ENCODE measurements at places on chromosomes 6 and 20.
A peak's percentile ranks its signal among the peaks of the same experiment; 100 is the strongest.

GRCh38 chr20:52313341-52313963, 121.9 kb upstream of the ZFP64 start:
- no peak for DNase-seq

- peak; percentile 50 for DNase-seq
Measured at GRCh38 chr6:87723170-87724078, 21.4 kb upstream of the AKIRIN2 start.

DNA sequence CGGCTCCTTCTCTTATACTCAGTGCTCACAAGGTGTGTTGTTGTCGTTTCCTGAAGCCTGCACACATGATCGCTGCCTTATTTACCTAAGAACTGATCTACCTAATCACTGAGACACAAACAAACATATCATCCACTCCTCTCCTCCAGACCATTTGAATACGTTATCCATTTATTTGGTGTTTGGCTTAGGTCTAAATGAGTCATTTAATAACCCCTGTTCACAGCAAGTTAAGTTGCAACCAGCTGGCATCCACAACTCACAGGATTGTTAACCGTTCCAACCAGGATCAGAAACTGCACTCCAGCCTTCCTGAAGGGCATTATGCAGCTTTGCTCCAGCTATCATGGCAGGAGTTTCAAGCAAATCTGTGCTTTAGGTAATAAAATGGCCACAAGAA, 511.1 kb upstream of the MAP3K7 start:
- DNase-seq: no peak

- DNase-seq: no peak
Measured at GRCh38 chr20:50040432-50041245, 57.9 kb downstream of the SNAI1 start.

- no peak for DNase-seq
Measured at GRCh38 chr6:169529931-169530751, 171.7 kb downstream of the WDR27 start.

DNA sequence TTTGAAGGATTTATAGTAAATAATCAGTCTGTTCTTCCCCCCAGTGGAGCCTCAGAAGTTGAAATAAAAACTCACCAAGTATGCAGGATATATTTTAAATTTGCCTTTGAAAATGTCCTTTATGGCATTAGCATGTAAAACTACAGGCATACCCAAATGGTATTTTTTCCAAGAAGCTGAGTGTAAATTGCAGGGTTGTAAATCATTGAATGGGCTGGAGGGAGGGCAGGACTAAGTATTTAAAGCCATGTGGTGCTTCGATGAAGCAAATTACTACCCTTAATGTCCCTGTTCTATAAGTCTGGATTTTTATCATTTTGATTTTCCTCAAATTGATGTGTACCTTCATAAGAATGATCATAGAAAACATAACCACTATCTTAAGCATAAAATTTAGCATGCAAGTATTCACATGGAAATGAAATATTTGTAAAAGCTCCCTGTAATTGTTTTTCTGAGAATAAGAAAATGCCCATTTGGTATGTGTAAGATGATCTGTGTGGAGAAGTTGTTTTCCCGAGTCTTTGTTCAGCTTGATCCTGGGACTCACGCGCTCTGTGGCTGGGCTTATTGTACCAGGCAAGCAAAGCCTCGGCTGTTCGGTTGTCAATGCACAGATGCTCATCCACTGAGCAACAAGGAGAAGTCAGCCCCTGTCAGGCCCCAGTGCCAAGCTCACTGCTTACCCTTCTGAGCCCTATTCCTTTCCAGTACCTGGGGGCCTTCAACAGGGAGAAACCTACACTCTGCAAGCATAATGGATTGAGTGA, 66.7 kb downstream of the CD164 start:
- no peak for DNase-seq

DNA sequence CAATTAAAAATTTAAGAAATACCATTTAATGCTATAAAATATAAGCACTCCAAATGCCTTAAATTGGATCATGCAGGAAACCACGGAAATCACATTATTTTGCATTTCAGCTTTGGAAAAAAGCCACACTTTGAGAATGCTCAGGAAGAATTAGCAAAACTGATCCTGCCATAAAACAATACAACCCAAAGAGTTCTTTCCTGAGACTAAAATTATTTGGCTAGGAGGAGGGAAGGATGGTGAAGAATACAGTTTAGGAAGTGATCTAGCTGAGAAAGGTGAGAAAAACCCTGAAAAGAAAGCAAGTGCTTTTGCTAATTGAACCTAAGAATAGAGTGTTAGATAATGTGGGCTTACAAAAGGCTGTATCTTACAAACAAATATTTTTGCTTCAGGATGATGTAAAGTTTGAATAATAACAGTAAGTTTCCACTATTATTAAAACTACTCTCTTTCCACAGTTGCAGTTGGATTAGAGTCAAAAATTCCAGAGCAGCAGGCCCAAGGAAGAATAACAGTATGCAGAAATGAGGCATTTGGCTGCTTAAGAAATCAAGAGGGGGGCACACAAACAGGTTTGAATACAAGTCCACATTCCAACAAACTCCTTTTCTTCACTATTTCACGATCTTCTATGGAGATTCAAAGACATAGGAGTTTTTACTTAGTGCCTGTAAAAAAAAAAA, 565.4 kb downstream of the RFPL4B start:
- DNase-seq: no peak

DNA sequence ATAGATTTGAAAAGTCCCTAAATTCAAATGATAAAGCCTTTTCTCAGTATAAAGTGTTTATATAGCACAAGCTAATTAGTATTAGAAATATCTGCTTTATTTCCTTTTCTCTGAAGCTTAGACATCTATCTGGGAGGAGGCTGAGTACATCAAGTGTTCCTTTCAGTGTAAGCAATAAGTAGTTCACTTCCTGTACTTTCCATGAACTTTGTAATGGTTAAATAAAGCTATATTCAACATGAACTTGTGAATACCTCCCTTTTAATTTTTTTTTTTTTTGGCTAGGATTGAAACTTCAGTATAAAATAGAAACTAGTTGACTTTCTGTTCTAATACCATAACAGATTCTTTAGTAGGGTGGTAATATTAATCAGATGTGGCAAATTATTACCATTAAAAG, 190.9 kb downstream of the CENPW start:
- no peak for DNase-seq

DNA sequence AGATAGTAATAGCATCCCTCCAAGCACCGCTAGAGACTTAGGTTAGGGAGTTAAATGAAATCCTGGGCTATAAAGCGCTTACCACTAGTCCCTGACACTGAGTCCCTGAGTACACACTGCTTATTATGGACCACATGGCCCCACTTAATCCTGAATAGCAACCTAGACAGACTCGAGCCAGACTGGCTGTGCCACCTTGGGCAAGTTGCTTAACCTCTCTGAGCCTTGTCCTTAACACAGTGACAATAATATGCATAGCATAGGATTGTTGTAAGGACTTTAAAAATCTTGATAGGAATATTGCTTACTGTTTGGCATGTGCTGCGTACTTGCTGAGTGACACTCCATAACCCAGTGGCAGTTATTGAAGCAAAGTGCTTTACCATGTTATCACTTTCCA, 125.6 kb upstream of the SASH1 start:
- no peak for DNase-seq

- no peak for DNase-seq
Measured at GRCh38 chr6:13091192-13091591, 237.1 kb downstream of the TBC1D7 start.

DNA sequence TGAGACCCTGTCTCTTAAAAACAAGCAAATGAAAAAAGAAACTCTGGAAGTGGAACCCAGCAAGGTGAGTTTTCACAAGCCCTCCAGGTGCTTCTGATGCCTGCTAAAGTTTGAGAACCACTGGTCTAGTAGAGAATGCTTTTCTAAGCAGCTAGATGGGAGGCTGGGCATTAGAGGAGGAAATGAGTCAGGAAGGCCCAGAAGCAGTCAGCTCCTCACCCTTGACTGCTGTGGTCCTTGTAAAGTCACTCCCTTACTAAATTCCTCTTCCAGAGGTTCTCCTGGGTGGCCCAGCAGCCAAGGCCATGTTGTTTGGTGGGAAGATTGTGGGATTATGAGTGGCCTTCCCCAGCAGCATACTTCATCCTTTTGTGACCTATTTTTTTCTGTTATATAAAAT, 52.0 kb upstream of the FYN start:
- DNase-seq: no peak

- no peak for DNase-seq
Measured at GRCh38 chr6:25874822-25875562, 949 bp upstream of the SLC17A3 start.

DNA sequence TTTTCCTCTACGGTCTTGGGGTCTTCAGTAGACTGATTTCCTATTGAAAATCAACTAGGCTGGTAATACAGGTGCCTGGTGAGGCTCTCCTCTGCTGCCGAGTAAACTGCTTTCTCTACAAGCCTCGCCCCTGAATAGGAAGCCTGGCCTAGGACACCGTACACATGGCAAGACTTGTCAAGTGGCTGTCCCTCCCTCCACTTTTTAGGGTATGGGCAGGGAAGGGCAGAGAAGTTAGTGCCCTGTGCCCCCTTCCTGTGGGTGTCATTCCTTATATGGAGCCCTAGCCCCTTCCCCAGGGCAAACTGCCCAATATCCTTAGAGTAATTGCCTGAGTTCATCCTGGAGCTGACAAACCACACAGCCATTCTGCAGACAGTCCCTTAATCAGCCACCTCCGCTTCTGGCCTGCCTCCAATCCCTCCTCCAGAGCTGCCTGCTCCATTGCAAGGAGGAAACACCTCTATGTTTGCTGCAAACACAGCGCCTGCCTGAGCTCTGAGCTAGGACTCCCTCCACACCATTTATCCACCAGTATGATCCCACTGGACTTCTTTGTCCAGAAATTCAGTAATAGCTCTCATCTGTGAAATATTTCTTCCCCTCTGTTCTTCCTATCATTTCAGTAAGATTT, 93.1 kb downstream of the CHD6 start:
- no peak for DNase-seq

GRCh38 chr20:56454754-56455153, 13.7 kb upstream of the RTF2 start:
- no peak for DNase-seq

- no peak for DNase-seq
Measured at GRCh38 chr6:137389150-137389704, 105.0 kb downstream of the OLIG3 start.

DNA sequence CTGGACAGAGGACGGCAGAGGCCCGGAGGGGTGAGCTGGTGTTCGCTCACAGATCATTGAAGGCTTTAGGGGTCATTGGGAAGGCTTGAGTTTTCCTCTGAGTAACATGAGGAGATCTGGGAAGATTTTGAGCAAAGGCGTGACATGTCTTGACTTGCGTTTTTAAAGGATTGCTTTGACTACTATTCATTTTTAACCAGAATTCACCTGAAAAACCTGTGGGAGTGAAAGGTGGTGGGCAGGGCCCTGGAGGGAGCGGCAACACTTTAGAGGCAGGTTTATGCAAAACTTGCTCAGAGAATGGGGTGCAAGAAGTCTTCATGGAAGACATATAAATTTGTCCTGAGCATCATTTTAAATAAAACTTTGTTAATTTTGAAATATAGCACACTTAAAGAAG, 72.2 kb upstream of the EEF1E1 start:
- no peak for DNase-seq

GRCh38 chr20:17538517-17539170, 7.5 kb upstream of the BFSP1 start:
- no peak for DNase-seq

DNA sequence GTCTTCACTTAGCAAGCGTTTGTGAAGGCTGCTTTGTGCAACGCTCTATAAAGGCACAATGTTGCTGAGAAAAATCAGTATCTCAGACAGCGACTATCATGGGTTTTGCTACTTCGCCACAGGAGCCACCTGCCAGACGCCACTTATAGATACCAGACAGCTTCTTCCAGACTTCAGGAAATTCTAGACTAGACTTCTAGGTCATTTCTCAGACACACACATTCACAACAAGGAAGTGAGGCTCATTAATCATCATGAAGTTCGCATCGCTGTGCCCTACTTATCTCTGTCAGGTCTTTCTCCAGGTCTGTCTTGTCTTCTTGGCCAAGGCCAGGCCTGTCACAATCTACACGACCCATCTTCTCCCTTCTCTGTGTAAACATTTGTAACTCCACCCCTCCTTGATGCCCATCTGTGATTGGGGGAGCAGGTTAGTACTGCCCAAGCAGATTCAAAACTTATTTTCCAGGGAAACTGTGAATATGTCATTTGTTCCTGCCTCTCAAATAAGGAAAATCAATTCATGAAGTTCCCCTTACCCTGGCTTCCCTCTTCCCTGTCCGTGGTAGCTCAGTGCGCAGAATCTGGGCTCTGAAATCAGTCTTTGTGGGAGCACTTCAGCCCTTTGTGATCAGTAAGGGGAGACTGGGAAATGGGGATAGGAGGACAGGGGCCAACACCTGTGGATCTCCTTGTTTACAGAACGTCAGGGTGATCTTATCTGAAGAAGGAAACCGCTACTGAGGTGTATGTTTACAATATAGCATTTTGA, 115.5 kb downstream of the TNFAIP3 start:
- no peak for DNase-seq

DNA sequence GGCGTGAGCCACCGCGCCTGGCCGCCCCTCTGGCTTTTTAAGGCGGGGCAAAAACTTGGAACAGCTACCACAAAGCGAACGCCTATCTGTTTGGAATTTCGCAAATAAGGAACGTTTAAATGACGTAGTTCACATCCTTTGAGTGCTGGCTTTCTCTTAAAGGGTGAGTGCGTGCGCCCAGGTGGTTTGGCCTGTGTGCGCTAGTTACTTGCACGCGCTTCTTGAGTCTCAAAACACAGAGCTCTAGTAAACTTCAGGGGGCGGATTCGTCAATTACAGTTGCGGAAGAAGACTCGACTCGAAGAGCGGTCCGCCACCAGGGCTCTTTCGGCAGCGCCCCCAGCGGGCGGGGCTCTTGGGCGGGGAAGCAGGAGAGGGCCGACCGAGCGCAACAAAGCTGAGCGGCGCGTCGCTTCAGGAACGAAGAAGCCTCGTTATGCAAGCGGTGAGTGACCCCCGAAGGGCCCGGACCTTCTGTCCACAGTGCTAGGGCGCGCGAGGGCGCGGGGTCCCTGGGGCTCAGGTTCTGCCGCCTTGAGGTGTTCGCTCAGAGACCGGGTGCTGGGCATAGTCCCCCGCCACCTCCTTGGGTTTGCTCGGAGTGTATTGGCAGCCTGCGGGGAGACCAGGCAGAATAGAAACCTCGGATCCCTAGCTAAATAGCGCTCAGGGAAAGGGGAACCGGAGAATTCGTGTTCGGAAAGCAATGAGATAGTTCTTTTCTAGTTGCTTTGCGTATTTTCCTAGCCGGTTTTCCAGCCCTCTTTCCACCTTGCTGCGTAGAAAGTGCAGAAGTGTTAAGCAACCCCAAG, at the start of gene SYCP2L:
Gene SYCP2L (plus strand): TSS at position 362 of the 812 bp plus-strand sequence. CDS start 75 bp downstream, at position 437.
- no peak for DNase-seq

- no peak for DNase-seq
Measured at GRCh38 chr6:70166088-70166958, 136.6 kb downstream of the COL9A1 start.

GRCh38 chr6:150924808-150925589, 59.5 kb downstream of the MTHFD1L start:
- DNase-seq: no peak

GRCh38 chr6:156833755-156834154, 56.6 kb downstream of the ARID1B start:
- DNase-seq: no peak

DNA sequence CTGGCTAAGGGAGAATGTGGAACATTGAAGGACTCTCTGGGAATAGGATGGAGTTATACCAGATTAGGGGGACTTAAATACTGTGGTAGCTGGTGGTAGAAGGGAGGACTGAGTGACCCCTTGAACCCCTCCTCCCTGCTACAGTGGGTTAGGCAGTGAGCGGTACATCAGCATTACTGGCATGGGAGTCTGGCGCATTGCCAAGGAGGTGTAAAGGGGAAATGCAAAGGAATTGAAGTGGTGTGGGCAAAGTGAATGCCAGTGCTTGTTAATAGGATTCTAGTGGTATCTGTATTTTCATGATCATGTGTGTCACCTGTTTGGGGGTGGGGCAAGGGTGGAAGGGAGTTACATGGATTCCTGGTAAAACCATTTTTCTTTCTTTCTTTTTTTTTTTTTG, 60.1 kb downstream of the GFRA4 start:
- no peak for DNase-seq
